ENCODE measurements at places on chromosomes 1 and 21.

- DNase-seq: no peak
These were observed 40.3 kb downstream of the GPATCH2 start for GRCh38 chr1:217590598-217590997.

DNA sequence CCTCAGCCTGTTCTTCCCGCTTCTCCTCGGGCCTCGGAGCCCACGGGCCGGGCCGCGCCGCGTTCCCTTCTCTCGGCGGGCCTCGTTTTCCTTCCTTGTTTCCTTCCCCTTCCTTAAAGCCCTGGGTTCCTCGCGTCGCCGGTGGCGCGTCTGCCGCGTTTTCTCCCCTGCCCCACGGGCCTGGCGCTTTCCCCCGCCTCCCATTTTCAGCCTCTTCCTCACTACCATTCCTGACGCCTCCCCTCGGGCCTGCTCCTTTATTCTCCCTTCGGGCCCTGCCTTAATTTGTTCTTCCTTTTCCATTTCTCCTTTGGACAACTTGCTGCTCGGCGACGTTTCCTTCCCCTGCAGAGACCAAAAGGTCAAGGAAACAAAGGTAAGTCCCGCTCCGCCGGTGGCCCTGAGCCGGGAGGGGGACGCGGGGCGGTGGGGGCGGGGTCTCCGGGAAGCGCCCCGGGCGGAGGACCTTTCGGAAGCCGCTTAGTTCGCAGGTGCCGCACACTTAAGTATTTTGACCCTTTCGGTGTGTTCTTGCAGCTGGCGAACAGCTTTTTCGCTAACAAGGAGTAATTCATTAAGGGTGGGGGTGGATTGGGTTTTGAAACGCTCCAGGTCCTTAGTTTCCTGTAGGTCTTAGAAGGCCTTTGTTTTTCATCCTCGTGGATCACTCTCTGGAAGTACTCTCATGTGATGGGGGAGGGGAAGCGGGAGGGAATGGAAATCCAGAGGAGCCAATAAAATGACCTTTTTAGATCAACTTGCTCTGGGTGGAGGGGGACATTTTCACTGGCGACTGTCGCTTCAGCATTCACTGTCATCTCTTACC, 780 bp downstream of the YTHDF2 start:
- DNase-seq: no peak

- DNase-seq: no peak
These were observed 27.5 kb upstream of the KCNA2 start for GRCh38 chr1:110633646-110634030.

DNA sequence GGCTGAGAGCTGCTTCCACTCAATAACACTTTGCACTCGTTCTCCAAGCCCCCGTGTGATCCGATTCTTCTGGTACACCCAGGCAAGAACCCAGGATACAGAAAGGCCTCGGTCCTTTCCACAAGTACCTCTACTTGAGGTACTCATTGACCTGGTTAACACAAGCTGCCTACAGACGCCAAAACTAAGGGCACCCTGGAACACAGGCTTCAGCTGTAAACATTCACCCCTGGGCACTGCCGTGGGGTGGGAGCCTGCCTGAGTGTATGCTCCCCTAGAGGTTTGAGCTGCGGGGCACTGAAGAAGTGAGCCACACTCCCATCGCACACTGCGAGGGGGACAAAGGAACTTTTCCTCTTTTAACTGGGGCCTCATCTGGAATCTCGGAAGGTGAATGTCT, 30.5 kb downstream of the LRRC3 start:
- DNase-seq: no peak

DNA sequence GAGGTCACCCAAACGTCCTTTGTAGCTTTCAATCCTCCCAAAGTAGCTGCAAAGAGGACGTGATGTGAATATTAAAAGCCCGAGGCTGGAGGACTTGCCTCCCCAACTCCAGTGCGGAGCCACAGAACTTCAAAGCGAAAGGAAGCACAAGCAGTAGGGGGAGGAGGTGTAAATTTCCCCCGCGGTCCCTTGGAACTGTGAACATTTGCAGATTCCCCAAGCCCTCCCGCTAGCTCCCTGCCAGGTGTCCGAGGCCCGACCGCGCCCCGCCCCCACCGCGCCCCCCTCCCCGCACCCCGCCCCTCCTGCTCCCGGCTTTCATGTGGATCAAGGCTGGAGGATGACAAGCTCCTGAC, 41.5 kb upstream of the HAO2 start:
- DNase-seq: no peak

GRCh38 chr1:55255901-55256300, 40.7 kb upstream of the USP24 start:
- no peak for DNase-seq

GRCh38 chr1:22829309-22829989, 118.8 kb downstream of the EPHB2 start:
- no peak for DNase-seq

- DNase-seq: no peak
These were observed 94.1 kb downstream of the ERG start for GRCh38 chr21:38404177-38404576.

DNA sequence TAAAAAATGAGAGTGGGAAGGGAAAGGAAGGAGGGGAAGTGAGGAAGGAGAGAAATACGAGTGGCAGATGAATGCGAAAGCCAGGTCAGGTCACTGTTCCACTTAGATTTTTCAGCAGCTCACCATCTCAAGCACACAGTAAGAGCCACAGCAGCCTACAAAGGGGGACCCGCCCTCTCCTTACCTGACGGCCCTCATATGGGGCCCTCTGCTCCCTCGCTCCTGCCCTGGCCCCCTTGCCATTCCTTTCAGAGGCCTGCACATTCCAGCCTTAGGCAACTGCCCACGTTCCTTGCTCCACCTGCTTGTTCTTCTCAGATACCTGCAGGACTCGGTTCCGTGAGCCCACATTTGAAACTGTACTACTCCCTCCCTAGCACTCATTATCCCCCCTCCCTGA, 22.0 kb downstream of the VPS26C start:
- DNase-seq: no peak

- DNase-seq: no peak
These were observed 4.7 kb downstream of the FOXO6 start for GRCh38 chr1:41365772-41366454.

DNA sequence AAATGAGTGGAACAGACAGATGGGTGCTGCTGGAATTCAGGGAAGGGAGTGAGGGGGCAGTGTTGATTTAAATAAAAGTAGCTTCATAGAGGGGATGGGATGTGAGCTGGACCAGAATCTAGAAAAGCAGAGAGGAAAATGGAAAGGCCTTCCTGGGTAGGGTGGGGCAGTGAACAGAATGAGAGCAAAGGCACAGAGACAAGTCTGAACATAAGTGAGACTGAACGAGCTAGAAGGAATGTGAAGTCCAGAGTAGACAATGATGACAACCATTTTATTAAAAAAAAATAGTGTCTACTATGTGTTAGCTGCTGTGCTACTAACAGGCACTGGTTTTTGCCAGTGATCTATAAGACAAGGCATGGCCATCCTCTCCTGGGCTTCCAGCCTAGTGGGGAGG, 36.0 kb downstream of the ELK4 start:
- no peak for DNase-seq

GRCh38 chr1:225597926-225598575, 54.9 kb downstream of the ENAH start:
- DNase-seq: no peak

- no peak for DNase-seq
These were observed 297.6 kb upstream of the ADGRL4 start for GRCh38 chr1:79304131-79304530.

DNA sequence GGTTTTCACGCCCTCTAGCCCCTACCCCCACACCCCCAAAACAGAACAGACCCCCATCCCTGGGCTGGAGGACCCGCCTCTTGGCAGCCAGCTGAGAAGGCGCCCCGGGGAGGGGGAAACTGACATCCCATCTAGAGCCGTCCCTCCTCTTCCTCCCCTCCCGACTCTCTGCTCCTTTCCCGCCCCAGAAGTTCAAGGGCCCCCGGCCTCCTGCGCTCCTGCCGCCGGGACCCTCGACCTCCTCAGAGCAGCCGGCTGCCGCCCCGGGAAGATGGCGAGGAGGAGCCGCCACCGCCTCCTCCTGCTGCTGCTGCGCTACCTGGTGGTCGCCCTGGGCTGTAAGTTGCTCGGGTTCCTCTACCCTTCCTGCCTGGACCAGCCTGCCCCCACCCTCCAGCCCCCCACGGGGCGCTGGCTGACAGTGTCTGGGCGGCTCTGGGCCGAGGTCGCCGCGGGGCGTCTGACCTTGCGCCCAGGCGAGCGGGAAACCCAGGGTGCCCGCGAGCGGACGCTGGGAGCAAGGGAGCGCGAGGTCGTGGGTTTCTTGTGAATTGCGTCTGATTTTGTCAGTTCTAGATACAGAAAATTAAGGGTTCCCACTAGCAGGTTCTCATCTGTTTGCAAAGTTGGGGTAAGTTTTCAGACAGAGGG, 618 bp downstream of the JAM2 start:
- no peak for DNase-seq

GRCh38 chr1:24329797-24330543, 10.8 kb downstream of the GRHL3 start:
- peak; percentile 31 for DNase-seq

GRCh38 chr21:20902998-20903397, 95.2 kb upstream of the NCAM2 start:
- DNase-seq: no peak

GRCh38 chr1:32066489-32066873, 6.3 kb upstream of the TMEM39B start:
- DNase-seq: no peak

GRCh38 chr1:17434016-17434415, 5.5 kb downstream of the RCC2 start:
- no peak for DNase-seq

DNA sequence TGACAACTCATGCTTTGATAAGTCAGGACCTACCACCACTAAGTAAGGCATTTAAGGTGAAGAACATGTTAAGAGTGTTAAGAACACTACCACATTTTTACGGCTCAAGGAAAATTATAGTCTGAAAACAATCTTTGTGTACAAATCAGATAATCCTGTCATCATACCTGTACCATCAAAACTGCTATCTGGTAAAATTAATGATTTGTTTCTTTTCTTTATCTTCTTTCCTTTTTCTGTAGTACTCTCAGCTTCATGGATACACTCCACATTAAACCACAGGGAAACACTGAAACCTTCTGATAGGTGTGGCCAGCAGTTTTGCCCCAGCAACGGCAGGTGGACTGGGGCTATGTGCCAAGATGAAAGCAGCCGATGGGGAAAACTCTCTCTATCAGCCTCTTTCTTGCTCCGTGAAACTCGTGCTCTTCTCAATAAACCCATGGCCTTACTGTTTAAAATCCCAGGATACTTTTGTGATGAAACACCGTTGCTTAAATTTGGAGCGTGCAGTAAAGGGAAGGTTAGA, 75.1 kb downstream of the LYST start:
- DNase-seq: no peak

- DNase-seq: no peak
These were observed 54.6 kb downstream of the ZBTB40 start for GRCh38 chr1:22506130-22506692.

- DNase-seq: no peak
These were observed 37.4 kb downstream of the SMYD2 start for GRCh38 chr1:214318356-214318755.

- peak; percentile 68 for DNase-seq
These were observed 1.0 kb upstream of the DIRAS3 start for GRCh38 chr1:68051475-68051874.

- DNase-seq: no peak
These were observed 57.9 kb downstream of the UCK2 start for GRCh38 chr1:165885305-165885694.

DNA sequence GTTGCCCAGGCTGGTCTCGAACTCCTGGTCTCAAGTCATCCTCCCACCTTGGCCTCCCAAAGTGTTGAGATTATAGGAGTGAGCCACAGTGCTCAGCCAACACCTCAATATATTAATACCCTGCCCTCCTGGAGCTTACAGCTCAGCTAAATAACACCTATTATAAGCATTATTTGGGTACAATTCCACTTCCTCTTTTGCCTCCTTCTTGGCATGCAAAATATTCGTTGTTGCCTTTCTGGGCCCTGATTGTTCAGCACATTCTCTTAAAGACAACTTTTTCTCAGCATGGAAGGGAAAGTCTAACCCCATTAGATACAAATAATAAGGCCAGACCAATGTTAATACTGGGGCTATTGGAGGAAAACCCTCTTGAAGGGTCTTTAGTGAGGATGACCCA, 2.8 kb downstream of the PAQR7 start:
- no peak for DNase-seq

- DNase-seq: peak; percentile 22
These were observed 49.8 kb downstream of the KCNT2 start for GRCh38 chr1:196558411-196558810.

DNA sequence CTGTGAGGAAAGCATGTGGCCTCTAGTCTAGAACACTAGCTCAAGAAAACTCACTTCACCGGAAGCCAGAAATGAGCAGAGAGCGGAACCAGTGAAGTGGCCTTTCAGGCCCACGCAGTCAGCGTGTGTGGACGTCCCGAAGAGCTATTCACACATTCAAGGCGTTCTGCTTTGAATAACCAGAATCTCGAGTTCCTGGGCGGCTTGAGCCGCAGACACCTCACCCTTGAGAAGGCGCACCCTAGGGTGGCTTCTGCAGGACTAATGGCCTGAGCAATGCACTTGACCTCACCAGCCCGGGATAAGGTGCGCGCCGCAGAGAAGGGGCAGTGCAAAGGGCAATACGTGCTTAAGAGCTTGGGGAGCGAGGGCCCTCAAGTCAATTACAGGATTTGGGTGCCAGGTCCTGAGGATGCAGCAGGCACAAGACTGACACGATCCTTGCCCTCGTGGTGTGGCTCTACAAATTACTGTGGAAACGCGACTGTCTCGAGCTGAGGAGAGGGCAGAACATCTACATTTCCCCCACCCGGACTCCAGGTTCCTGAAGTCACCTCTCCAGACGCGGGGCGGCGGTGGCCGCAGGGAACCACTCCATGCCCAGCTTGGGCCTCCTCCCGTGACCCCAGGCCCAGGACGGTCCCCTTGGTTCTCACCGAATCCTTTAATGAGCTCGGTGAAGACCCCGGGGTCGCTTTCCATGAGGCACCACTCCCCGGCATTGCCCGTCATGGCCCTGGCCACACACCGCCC, 455 bp downstream of the UCHL5 start:
- no peak for DNase-seq

GRCh38 chr1:178093951-178094738, at the start of gene RASAL2:
RASAL2 (plus strand) TSS chr1:178094104; CDS start chr1:178094493, 389 bp downstream.
- no peak for DNase-seq

DNA sequence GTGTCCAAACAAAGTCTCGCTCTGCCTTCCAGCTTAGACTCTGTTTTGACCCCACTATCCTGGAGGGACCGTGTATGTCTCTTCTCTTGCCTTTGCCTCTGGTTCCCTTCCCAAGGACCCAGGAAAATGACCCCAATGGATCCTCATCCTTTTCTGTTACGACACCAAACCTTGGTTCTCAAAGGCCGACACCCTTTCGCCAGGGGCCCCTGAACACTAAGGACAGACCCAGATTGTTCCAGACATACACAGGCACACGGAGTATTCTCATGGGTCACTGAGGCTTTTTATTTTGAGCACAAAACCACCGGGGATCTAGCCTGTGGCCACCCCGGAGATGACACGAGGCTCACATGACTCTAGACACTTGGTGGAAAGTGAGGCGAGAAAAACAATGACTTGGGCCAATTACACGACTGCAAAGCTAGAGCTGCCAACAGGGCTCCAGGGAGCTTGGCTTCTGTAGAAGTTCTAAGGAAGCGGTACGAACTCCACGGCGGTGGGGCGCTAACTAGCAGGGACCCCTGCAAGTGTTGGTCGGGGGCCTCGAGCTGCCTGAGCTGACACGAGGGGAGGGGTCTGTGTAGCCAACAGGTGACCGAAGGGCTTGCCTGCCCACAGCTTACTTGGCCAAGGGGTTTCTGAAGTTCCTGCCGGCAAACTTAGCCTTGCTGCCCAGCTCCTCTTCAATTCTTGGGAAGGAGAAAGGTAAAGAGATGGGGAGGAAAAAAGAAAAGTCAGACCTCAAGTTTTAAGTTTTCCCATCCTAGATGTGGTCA, 17.6 kb downstream of the ENO1 start:
- DNase-seq: no peak

- peak; percentile 94 for DNase-seq
These were observed 131.3 kb downstream of the TOMM20 start for GRCh38 chr1:234997201-234997895.

Data from amniotic stem cell (primary cell).